ENCODE measurements at places on chromosomes 13 and 19.
A peak's percentile ranks its signal among the peaks of the same experiment; 100 is the strongest.

DNA sequence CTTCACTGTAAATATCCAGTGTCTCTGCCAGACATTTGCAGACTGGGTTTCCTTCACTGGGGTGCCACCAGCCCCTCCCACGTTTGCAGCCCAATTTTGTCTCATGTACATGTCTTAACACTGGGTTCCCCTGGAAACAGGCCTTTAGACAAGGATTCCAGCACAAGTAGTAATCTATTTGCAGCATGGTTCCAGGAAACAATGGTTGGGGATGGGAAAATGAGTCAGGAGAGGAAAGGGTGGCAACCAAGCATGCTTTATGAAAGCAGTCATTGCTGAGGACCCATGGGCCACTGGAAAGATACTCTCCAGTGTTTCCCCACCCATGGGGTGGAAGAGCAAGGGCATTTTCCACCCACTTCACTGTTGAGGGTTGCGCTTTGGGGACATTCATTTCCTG lies 53.6 kb upstream of the FARP1 start:
- DNase-seq = no peak

GRCh38 chr19:23665651-23666410 lies 21.2 kb downstream of the ZNF675 start:
- DNase-seq = no peak

- DNase-seq = no peak
These were observed 94.2 kb downstream of the FRY start for GRCh38 chr13:32125751-32126150.

GRCh38 chr13:70714993-70715392 lies 606.7 kb upstream of the KLHL1 start:
- DNase-seq = no peak

DNA sequence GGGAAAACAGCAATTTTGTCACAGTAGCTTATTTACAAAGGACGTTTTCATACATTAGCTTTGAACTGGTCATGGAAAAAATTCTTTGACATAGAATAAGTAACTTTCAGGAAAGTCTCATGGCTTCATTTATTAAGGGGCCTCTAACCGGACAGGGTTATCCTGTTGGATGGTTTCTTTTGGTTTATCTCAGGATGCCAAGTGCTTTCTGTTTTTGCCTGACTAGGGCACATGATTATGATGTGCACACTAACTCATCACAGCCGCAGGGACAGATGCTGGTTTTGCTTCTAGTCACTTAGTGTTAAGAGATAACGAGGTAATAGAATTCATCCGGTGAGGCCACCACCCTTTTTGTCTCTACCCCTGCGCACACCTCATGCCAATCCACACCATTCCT lies 53.0 kb downstream of the TGDS start:
- DNase-seq = no peak

GRCh38 chr13:75792526-75793187 lies 156.5 kb downstream of the LMO7 start:
- no peak for DNase-seq

DNA sequence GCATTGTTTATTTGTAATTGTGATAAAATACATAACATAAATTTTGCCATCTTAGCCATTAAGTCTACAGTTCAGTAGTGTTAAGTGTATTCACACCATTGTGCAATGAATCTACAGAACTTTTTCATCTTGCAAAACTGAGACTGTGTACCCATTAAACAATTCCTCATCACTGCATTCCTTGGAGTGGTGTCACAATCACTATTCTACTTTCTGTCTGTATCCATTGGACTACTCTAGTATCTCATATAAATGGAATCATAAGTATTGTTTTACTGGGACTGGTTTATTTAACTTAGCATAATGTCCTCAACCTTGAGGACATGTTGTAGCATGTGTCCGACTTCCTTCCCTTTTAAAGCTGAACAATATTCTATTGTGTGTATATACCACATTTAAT lies 36.8 kb downstream of the UFM1 start:
- peak; percentile 46 for DNase-seq

GRCh38 chr13:114264886-114265611 lies 16.4 kb upstream of the UPF3A start:
- no peak for DNase-seq

GRCh38 chr13:21871382-21871781 lies 200.5 kb downstream of the FGF9 start:
- no peak for DNase-seq

- no peak for DNase-seq
These were observed 100.5 kb upstream of the TEX29 start for GRCh38 chr13:111219950-111220349.

GRCh38 chr13:95530178-95530577 lies 22.3 kb upstream of the CLDN10 start:
- no peak for DNase-seq

DNA sequence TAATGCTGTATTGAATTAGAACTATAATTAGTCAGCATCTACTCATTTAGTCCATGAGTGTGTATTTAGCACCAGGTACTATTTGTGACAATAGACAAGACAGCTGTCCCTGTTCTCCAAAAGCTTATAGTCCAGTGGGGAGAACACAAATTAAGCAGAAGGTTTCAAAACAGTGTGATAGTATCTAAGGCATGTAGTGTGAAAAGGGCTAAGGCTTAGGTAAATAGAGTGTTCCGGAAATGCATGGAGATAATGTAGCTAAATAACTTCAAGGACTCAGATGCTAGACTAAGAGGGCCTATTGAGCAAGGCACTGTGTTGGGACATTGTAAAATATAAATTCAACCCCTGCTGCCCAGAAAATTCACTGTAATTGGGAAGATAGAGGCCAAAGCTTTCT lies 144.1 kb upstream of the MIR17HG start:
- no peak for DNase-seq

DNA sequence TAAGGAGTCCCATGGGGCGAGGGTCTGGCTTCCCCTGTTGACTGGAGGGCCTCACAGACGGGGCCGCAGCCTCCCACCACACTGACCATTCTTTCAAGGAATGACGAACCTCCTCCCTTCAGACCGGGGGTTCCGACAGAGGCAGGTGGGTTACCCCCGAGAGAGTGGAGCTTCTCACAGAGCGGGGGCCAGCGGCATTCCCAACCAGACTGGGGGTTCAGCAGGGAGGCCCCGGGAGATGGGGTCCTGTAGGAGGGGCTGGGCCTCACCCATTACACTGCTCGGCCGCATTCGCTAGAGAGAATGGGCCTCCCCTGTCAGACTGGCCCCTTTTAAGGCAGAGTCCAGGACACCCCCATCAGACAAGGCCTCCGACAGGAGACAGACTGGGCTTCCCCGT lies 15.6 kb upstream of the C2CD4C start:
- no peak for DNase-seq

- DNase-seq = no peak
These were observed 498.0 kb downstream of the DIAPH3 start for GRCh38 chr13:59665732-59666131.

- DNase-seq = no peak
These were observed 27.1 kb downstream of the SERP2 start for GRCh38 chr13:44400736-44401135.

DNA sequence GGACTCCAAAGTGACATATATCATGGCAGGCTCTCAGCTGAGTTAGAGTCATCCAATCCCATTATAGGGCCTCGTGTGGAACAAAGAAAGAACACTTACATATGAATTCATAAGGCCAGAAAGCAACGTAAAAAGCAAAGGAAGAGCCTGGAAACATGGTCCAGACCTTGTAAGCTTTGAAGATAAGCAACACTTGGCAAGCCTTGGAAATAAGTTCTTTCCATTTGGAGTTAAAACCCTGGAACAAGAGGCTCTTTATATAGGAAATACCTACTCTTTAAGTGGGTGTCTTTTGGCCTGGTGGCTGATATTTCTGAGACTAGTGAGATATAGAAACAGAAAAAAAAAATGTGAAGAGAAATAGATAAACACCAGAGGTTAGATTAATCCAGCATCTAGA lies 49.4 kb downstream of the ZAR1L start:
- DNase-seq = no peak

DNA sequence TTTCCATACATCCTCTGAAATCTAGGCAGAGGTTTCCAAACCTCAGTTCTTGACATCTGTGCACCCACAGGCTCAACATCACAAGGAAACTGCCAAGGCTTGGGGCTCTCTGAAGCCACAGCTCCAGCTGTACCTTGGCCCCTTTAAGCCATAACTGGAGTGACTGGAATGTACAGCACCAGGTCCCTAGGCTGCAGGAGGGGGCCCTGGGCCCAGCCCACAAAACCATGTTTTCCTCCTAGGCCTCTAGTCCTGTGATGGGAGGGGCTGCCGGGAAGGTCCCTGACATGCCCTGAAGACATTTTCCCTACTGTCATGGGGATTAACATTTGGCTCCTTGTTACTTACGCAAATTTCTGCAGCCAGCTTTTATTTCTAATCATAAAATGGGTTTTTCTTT lies 1093.0 kb upstream of the PCDH9 start:
- DNase-seq = no peak

GRCh38 chr19:50477751-50478515 lies 1.3 kb upstream of the GARIN5A start:
- DNase-seq = no peak

DNA sequence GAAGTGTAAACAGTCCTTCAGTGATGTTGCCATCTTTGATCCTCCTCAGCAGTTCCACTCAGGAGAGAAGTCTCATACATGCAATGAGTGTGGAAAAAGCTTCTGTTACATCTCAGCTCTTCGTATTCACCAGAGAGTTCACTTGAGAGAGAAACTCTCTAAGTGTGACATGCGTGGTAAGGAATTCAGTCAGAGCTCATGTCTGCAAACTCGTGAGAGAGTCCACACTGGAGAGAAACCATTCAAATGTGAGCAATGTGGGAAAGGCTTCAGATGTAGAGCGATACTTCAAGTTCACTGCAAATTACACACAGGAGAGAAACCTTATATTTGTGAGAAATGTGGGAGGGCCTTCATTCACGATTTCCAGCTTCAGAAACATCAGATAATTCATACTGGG lies 7.7 kb downstream of the ZNF230 start:
- peak; percentile 1 for DNase-seq

- no peak for DNase-seq
These were observed 35.9 kb upstream of the MAB21L1 start for GRCh38 chr13:35512271-35512920.

- no peak for DNase-seq
These were observed 714.0 kb downstream of the DIAPH3 start for GRCh38 chr13:59449750-59450149.

- DNase-seq = no peak
These were observed 6.9 kb downstream of the REXO1 start for GRCh38 chr19:1841209-1841924.

DNA sequence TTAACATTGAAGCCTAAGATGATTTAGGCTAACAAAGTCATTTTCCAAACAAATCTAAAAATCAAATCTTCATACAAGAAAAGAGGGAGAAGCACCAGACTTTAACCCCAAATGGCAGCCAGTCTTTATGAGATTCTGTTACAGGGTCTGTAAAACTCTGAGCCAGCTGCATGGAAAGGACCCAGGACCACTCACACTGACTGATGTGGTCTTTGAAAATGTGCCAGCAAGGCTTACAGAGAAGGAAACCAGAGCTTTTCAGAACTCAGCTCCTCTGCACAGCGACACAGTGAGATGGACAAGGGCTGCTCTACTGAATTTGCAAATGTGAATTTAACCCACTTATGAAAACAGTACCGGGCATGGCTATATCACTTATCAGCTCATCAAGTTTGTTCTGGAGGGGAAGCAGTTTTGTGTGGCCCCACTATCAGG lies 98.8 kb upstream of the SERP2 start:
- peak; percentile 15 for DNase-seq

GRCh38 chr13:20351281-20352022 lies 119.3 kb upstream of the GJB6 start:
- peak; percentile 57 for DNase-seq

DNA sequence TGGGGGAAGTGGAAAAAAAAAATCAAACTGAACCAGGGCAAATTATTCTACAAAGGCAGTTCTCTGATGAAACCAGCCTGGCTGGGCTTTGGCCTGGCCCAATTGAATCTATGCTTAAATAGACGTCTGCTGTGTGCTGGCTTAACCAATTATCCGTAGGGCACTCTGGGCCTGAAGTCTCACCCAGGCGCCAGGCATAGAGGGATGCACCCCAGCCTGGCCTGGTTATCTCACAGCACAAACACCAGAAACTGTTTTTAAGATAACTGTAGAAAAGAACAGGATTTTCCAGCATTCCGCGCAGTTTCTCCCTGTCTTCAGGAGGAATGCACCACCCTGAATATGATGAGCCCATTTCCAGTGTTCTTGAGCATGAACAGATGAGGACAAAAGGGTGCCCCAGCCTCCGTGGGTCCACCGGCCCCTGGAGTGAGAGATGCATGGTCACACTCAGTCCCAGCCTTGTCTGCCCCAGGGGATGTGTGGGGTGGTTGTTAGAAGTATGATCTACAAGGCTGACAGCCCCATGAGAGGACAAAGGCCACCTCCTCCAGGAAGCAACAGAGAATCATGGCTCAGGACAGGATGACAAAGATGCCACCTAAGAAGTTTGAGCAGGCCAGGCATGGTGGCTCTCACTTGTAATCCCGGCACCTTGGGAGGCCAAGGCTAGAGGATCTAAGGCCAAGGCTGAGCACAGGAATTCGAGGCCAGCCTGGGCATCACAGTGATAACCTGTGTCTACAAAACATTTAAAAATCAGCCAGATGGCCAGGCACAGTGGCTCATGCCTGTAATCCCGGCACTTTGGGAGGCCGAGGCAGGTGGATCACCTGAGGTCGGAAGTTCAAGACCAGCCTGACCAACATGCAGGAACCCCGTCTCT lies 50.2 kb downstream of the PEPD start:
- peak; percentile 19 for DNase-seq

GRCh38 chr13:71722206-71722605 lies 144.8 kb downstream of the DACH1 start:
- DNase-seq = no peak

DNA sequence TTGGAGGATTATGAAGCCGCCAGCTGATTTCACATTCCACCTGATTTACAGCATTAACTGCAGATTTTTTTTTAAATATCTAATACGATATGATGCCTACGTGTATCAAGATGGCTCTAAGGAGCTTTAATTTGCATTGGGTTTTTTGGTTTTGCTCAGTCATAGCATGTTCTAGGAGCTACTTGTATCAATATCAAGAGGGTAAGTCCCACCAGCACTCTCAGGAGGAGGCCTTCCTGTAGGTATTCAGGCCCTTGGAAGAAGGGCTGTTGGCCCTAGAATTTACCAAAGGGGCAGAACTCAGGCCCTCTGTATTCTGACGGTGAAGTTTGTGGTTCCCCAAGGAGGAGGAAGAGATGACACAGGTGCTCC lies 97.2 kb upstream of the IPO5 start:
- no peak for DNase-seq

DNA sequence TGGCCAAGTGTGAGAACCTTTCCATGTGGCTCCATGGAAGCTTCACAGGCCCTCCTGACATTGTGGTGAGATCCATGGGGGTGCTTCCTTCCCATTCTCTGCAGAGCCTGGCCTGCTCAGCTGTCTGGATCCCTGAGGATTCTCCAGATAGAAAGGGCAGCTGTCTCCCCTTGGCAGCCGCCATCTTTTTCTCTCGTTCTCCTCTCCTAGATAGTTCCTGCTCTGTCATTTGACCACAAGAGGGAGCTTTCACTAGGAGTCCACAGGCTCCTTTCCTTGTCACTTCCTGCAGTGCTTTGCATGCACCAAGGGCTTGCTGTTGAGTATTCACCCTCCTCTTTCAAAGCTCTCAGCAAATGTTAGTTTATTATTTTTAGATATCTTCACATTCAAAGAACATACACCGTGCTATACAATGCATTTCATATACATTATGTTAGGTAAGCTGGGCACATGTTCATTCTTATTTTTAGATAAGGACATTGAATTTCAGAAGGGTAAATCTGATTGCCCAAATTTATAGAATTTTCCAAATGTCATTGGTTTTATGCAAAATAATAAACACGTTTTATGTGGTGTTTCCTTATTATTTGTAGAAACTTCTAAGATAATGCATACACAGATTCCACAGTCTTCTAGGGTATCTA lies 133.2 kb downstream of the FRY start:
- DNase-seq = peak; percentile 46

- no peak for DNase-seq
These were observed 53.8 kb downstream of the ESD start for GRCh38 chr13:46743191-46743590.
